ENCODE measurements at places on chromosomes 11 and 22.

- DNase-seq, result no peak
Observed at GRCh38 chr11:10894666-10895065, 36.8 kb upstream of the ZBED5 start.

- peak; percentile 23 for DNase-seq
Observed at GRCh38 chr11:124114942-124115781, at the start of gene VWA5A. TSS of gene VWA5A (plus strand) at chr11:124115450. CDS start at chr11:124117512, 2,062 bp downstream.

DNA sequence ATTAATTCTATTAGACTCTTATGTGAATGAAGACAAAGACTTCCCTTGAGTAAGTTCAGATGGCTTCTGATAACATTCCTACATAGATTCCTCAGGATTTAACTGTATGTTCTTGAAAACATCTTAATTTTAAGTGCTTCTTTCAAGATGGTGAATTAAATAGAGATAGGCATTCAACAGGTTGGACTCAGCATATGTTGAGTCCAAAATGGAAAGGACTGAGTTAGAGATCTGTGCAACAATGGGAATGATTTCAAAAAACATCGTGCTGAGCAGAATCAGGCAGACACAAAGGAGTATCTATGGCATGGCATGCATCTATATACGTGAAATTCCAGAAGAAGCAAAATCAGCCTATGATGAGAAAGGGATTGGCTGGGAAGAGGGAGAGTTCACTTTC is 36.2 kb downstream of the ZNF195 start:
- no peak for DNase-seq

DNA sequence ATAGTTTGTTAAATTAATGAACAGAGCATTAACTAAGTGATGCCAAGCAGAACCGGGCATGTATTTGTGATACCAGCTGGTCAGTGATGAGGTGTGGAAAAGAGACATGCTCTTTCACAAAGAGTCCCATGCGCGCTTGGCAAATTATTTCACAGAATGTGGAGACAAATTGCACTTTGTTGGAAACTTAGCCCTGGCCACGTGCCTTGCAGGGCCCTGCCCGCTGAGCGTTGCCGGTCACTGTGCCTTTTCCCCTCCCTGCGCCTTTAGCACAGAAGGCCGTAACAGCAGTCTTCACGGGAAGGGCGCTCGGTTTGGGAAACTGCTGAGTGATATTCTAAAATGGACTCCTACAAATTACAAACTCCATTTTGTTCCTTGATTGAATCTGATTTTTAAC is 235.9 kb downstream of the TBC1D22A start:
- DNase-seq, result no peak

- no peak for DNase-seq
Observed at GRCh38 chr22:37633625-37634416, 5.6 kb upstream of the SH3BP1 start.

GRCh38 chr11:79330651-79331050 is 110.2 kb downstream of the TENM4 start:
- DNase-seq, result no peak

- DNase-seq, result no peak
Observed at GRCh38 chr11:2537896-2538724, 93.3 kb downstream of the KCNQ1 start.

GRCh38 chr11:8080674-8081590 is at the start of gene TUB:
TSS of gene TUB (plus strand) at chr11:8081211. CDS start at chr11:8081511, 300 bp downstream.
- DNase-seq, result no peak

DNA sequence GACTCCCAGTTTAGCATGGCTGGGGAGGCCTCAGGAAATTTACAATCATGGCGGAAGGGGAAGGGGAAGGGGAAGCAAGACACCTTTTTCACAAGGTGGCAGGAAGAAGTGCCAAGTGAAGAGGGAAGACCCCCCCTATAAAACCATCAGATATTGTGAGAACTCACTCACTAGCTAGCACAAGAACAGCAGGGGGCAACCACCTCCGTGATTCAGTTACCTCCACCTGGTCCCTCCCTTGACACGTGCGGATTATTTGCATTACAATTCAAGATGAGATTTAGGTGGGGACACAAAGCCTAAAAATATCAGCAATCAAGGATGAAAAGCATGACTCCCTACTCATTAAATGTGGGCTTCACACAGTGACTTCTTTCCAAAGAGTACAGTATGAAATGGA is 155.0 kb upstream of the CCDC90B start:
- no peak for DNase-seq

DNA sequence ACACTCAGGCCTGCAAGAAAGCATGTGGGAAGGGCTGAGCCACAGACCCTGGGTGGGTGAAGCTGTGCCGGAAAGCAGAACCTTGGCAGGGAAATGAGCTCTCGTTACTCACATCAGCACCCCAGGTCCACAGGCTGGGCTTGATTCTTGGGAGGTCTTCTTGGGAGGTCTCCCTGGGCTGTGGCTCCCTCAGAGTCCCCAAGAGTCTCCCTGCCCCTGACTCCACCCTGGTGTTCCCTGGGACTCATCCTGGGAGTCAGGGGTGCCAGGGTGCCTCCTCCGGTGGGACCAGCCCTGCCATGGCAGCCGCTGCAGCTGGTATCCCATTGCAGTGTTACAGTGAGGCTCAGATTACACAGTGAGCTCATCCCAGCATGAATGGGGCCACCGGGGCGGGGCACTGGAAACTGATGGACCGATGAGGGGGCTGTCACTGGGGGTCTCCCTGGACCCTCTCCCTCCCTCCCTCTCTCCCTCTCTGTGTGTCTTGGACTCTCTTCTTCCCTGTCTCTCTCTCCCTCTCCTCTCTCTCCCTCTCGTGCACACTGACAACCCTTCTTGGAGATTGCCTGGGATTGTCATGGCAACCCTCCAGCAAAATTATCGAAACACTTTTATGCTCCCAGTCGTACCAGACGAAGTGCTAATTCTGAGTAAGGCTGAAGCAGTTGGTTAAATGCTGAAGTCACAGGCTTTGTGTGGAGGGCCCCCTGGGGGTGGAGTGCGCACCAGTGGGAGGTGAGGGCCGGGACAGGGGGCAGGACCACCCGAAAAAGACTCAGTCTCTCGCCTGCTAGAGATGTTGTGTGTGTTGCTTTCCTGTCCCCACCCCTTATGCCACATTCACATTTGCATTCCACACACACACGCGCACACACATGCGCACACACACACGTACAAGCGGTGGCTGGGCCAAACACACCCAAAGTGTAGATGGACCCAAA is 8.6 kb upstream of the C11orf96 start:
- DNase-seq, result no peak

GRCh38 chr11:56885854-56886253 is 102.9 kb upstream of the OR5AK2 start:
- DNase-seq, result no peak
